ENCODE measurements at places on chromosomes 11 and 22.

- peak; percentile 62 for DNase-seq
Observed at GRCh38 chr11:64568041-64568571, 22.9 kb upstream of the SLC22A12 start.

DNA sequence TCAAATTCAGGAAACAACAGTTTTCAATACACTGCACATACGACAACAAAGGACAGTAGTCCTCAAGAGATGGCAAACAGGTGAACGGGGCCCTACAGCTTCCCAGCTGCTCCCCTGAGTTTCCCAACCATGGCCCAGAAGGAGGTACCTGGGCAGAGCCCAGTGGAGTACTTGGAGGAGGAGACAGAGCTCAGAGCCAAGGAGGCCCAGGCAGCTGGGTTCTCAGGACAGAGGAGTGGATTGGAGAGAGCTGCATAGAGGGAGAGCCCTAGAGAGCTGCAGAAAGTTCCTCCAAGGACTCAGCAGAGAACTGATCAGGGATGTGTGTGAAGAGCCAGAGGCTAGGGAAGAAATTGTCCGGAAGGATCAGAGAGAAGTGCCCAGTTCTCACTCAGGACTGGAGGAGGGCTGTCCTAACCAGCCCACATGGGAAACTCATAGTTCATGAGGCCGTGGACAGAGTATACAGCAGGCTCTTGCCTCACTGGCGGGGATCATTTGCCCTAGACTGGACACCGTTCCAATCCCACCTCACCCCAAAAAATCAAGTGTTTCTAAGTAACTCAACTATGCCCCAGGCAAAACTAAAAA is 7.6 kb upstream of the ASCL2 start:
- no peak for DNase-seq

DNA sequence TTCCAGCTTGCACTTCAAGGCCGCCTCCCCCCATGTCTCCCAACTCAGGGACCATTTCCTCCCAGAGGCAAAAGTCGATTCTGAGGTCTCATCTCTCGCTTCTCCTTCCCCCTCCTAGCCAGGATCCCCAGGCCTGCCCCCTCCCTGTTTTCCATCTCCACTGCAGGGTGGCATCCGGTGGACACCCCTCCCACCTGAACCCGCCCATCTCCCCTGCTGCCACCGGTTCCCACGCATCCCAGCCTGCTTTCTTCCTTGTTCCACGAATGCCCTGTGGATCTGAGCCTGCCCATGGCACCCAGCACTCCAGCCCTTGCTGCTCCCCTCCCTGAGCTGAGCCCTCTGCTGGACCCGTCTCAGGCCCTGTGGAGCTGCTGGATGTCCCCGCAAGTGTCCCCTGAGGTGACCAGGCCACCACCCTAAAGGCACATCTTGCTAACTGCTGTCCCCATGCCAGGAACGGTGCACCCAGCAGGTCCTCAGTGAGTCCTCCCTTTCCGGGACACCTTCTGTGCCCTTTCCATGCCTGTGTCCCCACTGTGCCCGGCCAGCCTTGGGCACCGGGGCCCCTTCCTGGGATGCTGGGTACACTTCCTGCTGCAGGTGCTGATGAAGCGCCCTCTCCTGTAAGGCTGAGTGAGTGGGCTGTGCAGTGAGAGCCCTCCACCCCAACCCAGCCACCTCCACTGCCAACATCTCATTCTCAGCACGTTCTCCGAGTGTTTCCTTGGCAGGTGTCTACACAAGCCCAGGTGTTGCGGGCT is 936 bp downstream of the IL17REL start:
- DNase-seq, result no peak

- DNase-seq, result no peak
Observed at GRCh38 chr22:30202531-30203006, 44.0 kb downstream of the LIF start.

GRCh38 chr11:62008193-62008592 is 40.8 kb upstream of the FTH1 start:
- no peak for DNase-seq

DNA sequence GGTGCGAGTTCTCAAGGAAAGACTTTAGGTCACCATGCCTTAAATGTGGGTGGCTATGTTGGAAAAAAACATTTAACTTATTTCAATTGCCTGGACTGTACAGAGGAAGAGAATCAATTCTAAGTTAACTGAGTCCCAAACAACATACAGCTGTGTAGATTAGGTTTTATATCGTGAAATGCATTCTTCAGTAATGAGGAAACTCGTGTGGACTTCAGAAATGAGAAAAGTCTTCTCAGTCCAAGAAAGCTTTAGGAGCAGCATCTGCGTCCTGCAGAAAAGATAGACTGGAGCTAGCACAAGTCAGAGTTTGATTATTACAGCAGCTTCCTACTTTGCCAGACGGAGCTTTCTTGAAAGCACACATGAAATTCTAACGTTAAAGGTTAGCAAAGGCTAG is 673.0 kb downstream of the OPCML start:
- DNase-seq, result no peak

DNA sequence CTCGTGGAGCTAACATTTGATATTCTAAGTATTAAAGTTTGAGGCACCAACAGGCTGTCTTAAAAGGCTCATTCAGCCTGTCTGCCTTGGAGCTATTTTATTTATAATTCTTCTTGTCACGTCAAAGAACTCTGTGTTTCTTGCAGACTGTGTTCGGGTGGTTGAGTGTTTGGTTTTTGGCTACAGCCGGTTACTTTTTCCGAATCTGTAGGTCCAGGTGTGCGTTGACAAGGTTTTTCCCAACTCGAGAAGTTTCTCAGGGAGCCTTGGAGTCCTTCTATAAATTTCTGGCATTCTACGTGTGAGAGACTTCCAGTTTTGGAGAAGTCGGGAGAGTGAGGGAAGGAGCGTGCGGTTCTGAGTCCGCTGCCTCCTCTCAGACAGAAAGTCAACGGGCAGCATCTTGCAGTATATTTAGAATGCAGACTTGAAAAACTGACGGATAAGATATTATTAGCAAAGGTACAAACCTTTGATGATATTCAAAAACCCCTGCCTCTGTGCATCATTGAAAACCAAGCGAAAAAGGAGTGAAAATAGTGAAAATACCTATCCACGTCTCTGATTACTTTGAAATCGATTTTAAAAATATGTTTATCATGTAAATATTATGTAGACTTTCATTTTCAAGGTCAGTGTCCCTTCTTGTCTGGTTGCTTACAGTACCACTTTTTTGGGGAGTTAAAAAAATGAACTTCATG is 85.2 kb upstream of the PPARA start:
- no peak for DNase-seq

DNA sequence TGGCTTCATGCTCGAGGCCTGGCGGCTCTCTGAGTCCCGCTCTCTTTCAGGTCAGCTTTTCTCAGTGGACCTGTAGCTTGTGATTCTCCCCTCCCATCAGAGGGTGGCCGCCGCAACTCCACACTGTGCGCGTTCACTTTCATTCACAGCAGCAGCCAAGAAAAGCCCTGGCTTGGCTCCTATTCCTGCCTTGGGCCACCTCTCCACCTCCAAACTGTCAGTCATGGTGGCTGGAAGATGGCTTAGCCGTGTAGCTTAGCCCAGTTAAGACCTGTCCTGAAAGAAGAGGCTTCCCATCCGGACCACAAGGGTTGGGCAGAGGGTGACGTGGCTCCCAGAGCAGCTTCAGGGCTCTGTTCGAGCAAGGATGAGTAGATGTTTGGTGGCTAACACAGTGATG is 125.5 kb downstream of the TBC1D22A start:
- no peak for DNase-seq

DNA sequence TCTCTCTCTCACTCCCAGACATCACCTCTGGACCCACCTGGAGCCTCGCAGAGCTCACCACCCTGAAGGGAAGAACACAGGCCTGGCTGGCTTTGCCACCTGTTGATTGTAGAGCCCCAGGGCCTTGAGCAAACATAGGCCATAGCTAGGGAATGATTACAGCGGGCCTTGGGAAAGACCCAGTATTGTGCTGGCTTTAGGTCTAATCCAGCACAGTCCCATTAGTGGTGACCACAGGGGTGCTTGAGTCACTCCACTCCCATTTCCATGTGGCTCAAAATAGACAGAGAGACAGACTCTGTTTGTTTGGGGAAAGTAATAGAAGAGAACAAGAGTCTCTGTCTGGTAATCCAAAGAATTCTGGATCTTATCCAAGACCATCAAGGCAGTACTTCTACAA is 42.7 kb upstream of the FAM181B start:
- DNase-seq, result no peak

- no peak for DNase-seq
Observed at GRCh38 chr11:33063326-33063881, 24.0 kb downstream of the TCP11L1 start.

- no peak for DNase-seq
Observed at GRCh38 chr22:49197986-49198704, 629.5 kb downstream of the BRD1 start.

DNA sequence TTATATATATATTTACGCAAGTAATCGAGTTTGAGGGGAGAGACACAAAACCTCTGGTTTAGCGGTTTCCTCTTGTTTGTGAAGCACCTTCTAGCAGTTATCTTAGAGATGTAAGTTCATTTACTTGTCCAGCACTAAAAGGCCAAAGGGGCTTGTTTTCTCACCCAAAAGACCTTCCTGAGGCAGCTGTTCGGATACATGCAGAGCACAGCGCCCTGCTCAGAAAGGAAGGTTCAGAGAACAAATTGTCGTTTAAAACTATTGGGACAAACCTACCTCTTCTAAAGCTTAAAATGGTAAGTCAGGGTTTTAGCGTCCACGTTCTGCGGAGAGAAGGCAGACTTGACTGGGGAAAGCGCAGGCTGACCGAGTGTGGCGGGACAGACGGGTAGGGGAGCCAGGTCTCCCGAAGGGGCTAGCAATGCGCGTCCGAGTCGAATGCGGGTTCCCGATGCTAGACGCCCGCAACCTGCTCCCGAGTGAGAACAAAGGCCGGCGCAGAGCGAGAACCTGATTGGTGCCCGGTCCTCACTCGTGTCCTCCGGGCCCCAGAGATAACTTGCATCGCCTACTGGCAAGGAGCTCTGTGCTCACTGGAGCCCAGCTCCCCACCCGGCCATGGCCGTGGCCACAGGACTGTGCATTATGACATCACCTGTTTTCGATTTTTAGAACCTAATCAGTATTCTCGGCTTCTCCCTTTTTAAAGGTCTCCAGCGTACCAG is 1.0 kb upstream of the SESN3 start:
- DNase-seq, result peak; percentile 95

- no peak for DNase-seq
Observed at GRCh38 chr11:102653744-102654291, 28.7 kb upstream of the MMP20 start.

DNA sequence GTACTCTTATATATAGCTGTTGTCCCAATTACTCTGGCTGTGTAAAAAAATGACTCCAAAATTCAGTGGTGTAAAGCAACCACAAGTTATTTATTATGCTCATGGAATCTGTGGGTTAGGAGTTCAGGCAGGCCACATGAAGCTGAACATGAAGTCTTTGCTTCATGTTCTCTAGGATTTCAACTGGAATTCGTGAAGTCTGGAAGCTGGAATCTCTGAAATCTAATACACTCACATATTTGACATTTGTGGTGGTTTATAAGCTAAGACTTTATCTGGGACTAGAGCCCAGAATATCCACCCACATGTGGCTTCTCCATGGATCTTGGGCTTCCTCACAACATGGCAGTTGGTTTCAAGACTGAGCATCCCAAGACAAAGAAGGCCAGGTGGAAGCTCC is 430.6 kb downstream of the MIAT start:
- DNase-seq, result no peak

- DNase-seq, result peak; percentile 97
Observed at GRCh38 chr11:66267379-66268243, 828 bp upstream of the RAB1B start.

DNA sequence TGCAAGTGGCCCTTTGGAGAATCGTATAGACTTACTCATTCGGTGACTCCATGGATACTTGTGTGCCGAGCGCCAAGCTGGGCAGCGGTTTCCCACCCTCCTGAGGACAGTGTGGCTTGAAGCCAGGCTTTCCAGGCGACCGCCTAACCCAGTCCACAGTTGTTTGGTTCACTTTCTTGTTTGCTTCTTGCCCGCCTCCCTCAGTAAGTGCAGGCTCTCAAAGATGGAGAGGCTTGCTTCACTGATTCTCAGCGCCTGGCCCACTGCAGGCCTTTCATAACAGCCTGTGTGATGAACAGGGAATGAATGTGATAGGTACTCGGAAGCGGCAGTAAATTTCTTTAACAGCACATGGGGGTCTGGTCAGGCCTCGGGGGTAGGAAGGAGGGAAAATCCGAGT is 11.2 kb upstream of the MDK start:
- no peak for DNase-seq

GRCh38 chr11:73317373-73317772 is 9.3 kb downstream of the ARHGEF17 start:
- no peak for DNase-seq

DNA sequence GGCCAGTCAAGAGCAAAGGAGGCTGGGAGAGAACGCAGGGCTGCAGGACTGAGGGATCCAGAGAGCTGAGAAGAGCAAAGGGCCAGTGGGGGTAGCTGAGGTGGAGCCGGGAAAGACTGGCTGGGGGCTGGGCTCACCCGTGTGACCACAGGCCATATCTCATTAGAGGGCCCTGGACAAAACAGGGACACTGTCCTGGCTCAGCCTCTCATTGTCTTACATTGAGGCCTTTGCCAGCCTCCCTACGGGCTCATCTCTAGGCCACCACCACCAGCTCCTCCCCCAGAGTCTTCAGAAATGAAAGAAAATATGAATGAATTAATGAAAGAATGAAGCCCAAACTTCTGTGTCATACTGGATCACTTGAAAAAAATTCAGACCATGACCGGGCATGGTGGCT is 9.2 kb downstream of the RAB36 start:
- peak; percentile 65 for DNase-seq

DNA sequence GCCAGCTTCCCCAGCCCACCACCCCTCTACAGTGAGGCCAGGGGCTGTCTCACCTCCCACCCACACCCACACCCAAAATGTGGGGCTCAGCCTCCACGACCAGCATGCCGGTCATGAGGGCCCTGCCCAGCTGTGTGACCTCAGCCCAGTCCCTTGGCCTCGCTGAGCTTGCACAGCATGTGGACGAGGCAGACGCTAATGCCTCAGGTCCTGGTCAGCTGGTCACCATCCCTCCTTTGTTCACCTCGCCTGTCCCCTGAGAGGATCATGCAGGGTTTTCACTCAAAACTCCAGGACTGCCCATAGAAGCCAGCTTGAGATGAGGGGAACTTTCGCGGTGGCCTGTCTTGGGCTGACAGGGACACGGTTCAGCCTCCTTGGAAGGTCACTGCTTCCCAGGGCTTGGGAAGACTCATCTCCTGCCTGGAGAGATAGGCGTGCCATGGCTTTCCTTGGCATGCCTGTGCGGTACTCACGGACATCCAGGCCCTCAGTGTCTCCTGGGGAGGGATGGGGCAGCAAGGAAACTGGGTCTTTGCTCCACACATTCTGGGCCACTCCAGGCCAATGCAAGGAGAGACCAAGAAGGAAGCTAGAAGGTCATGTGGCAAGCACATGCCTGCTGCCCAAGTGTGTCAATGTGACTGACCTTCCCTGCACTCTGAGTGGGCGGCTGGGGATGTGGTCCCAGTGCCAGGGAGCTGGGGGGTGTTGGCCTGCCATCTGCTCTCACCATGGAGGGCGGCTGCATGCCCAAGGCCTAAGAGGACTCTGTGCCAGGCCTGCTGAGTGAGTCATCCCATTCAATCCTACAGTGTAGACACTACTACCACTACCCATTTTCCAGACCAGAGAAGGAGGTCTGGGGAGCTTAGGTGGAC is 3.2 kb upstream of the RTN4R start:
- no peak for DNase-seq

Measured in spleen (tissue), 13 donors.